GDM1 (cell line): ENCODE measurements at places on chromosomes 13 and 19.

- DNase-seq: no peak
Measured at GRCh38 chr13:103067751-103068555, 1.7 kb upstream of the SLC10A2 start.

DNA sequence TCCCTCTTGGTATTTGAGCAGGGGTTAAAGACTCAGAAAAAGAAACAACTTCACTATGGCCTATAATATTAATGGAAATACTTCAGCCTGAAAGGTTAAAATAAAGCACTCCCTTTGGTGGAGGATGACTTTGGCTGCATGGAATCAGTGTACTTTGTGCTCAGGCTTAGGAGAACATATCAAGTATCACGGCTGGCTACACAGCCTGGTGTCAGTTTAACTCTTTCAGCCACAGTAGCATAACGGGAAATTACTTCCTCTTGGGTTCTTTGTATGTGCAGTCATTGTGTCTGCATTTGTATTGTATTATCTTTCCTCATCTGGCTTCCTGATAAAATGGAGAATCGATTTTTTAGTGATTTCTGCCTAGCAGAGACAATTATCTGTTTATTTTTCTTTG lies 239.0 kb downstream of the GGACT start:
- DNase-seq: no peak

DNA sequence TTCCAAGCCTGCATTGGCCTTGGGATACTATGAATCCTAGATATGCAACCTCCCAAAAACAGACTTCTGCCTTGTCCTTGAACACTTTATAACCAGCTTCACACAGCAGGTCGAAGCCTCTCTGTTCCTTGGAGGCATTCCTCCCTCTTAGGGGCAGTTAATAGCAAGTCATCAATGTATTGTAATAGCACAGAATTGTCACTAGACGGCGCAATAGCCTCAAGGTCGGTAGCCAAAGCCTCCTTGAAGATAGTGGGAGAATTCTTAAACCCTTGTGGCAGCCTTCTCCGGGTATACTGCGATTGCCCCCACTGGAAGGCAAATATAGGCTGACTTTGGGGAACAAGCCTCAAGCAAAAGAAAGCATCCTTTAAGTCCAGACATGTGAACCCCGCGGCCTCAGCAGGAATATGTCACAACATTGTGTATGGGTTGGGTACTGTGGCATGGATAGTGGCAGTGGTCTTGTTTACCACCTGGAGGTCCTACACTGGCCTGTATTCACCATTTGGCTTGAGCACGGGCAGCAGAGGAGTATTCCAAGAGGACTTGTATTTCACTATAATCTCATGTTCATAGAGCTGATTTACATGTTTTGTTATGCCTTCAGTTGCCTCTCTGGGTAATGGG lies 61.1 kb downstream of the ZNF431 start:
- peak; percentile 31 for DNase-seq

- no peak for DNase-seq
Measured at GRCh38 chr19:27748551-27749152, 1464.3 kb downstream of the UQCRFS1 start.

DNA sequence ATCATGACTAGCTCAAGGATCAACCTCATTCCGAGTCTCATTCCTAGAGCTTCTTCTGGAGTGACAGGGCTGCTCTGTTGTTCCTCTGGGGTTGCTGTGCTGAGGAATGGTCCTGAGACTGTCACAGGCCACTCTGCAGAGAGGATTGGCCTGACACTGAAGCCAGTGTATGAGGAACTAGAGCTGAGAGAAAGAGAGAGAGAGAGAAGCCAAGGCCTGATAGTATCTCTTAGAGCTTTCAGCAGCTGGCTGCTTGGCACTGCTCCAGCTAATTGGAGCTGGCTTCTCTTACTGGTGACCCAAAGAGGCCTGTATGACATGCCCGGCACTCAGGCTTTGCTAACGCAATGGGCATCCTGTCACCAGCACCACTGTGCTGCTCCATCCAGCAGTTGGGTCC lies 73.4 kb upstream of the FLT1 start:
- DNase-seq: peak; percentile 2

- no peak for DNase-seq
Measured at GRCh38 chr19:7799640-7800355, 30.2 kb upstream of the EVI5L start.

- no peak for DNase-seq
Measured at GRCh38 chr13:94784066-94784465, 71.7 kb upstream of the SOX21 start.

DNA sequence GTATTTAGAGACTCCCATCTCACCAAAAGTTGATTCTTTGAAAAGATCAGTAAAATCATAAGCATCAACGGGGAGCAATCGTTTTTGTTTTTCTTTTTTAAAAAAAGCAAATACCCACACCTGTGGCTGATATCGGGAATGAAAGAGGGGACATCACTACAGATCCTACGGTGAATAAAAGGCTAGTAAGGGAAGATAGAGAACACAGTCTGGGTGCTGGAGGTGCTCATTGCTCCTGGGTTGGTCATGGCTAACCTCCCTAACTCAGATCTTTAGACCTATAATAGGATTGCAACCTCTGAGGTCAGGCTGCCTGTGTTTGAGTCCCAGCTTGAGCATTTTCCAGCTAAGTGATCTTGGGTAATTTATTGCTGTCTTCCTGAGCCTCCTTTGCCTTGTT lies 1.1 kb downstream of the EHD2 start:
- no peak for DNase-seq

DNA sequence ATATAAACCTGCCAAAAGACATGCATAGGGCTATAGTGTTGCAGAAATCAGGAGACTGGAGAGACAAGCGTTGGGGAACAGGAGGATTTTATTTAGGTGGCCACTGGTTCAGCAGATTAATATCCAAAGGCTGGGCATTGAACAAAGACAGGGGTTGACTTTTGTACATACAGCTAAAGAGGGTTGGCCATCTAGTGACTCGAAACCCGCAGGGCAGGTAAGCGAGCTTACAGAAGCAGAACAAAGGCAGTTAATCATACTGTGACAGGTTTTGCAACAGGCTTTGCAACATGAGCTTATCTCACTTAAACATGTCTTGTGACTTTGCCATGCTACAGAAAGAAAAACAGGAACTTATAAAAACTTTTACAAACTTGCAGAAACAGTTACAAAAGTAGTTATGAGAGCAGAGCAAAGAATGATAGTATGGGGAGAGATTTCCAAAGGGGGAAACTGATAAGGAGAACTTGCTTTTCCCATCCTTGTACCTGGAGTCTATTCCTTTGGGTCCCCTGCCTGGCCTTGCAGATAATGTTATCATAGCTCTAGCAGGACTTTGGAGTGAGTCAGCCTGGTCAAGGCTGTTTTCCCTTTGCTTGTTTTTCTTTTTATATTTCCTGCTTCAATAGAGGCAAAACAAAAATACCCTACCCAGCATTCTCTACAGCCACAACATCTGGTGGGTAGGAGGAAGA lies 234.2 kb downstream of the PCDH17 start:
- no peak for DNase-seq

- DNase-seq: no peak
Measured at GRCh38 chr13:33453936-33454335, 168.4 kb upstream of the STARD13 start.

- no peak for DNase-seq
Measured at GRCh38 chr19:19749908-19750841, 17.3 kb upstream of the ZNF14 start.

GRCh38 chr13:93709506-93710244 lies 483.1 kb downstream of the GPC6 start:
- DNase-seq: no peak

DNA sequence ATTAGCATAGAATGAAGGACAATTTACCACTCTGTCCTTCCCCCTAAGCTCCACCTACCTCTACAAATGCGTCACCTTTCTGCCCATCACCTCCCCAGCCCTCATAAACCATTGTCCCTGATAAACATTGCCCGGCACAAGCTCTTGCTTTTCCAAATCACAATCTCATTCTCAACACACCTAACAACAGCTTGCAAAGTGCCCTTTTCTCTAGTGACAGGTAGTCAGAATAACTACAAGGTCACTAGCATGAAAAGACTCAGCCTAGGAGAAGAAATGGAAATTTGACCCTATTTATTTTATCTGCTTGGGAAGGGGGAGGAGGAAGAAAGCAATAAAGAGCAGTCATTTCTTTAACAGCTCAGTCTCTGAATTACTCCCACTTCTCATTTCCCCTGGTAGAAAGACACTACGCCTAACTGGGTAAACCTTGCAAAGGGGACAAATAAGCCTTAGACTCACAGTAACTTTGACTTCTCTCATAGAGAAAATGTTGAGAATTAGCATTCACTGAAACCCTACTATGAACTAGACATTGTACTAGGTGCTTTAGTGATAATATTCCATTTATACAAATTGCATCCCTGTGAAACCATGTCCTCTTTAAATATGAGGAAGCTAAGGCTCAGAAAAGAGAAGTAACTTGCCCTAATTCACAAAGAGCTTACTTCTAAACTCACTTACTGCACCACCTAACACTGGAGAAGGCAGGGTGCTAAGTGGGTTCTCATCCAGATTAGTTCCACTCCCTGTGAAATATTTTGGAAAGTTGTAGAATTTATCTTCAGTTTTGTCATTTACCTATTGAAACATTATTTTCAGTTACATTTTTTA lies 116.2 kb upstream of the FNDC3A start:
- DNase-seq: peak; percentile 27

DNA sequence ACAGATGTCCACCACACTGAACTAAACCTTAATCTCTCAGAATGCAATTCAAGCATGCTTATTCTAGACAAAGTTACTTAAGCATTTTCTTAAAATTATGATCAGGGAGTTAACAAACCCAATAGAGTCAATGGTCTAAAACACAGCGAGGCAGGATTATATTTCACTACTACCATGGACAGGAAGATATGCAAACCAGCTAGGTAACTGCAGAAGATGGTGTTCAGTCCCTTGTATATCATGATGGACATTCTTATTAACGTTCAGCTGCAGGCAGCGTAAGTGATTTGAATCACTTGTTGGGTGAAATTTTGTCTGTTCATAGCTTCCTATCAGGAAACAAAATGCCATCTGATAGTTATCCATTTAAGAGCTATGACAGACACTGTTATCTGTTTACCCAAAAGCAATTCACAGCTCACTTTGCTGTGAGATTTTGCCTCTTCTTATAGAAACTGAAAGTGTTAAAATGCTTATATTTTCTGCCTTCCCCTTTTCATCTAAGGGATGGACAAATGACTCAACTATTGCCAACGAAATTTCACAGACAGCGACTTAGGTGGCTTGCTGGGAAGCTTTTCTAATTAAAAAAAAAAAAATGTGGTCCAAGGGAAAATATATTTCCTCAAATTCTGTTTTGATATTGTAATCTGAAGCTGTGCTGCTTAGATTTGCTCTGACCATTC lies 591.9 kb downstream of the DACH1 start:
- DNase-seq: no peak

- DNase-seq: no peak
Measured at GRCh38 chr19:15015946-15016542, 33.2 kb upstream of the CASP14 start.

DNA sequence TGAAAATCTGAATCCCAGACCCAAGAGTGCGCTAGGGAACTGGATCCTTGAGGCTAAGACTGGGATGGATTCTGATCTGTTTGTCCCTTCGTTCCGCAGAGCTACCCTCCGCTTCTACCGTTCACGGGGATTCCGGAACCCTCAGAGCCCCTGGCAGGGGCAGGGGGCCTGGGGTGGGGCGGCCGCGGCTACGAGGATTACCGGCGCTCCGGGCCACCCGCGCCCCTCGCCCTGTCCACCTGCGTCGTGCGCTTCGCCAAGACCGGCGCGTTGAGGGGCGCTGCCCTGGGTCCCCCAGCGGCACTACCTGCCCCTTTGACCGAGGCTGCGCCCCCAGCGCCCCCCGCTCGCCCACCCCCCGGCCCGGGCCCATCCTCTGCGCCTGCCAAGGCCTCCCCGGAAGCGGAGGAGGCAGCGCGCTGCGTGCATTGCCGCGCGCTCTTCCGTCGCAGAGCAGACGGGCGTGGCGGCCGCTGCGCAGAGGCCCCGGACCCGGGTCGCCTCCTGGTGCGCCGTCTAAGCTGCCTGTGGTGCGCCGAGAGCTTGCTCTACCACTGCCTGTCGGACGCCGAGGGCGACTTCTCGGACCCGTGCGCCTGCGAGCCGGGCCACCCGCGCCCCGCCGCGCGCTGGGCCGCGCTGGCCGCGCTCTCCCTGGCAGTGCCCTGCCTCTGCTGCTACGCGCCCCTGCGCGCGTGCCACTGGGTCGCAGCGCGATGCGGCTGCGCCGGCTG lies 7.1 kb downstream of the SPRED3 start:
- DNase-seq: no peak

DNA sequence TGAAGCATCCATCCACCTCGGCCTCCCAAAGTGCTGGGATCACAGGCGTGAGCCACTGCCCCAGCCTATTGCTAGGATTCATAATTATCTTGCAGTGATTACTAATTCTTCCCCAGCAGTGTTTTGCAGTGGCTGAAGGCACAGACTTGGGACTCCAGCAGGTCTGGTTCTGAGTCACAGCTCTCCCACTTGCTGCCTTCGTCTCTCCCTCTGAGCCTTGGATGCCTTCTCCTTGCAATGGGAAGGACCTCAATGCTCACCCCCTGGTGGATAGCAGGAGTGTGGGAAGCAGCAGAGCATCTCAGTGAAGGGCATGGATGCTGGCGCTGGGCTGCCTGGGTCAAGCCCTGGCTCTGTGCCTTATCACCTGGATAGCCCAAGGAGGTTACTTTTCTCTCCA lies 37.6 kb upstream of the SHKBP1 start:
- no peak for DNase-seq

DNA sequence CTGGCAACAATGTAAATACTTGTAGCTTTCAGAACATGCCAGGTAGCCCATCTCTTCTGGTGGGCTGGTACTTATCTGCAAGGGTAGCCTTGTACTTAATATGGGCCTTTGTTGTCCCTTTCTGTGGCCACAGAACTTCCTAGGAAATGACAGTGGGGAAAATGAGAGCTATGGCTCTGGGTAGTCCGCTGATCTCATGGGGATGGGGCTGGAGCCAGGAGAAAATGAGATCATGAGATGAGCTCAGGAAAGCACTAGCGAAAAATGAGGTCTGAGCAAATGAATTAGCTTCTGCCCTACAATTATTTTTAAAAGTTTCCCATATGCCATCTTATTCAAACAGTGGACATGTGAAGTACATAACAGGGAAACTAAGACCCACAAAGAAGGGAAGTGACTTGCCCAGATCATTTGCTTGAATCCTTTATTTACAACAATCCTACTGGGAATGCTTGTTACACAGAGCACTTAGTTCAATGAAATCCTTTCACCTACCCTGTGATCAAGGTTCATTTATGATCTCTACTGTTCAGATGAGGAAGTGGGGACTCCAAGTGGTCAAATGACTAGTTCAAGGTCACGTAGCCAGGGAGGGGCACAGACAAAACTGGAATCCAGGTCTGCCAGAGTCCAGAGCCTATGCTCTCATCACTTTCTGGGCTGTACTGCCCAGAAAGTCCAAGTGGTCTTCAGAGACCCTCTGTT lies 87.1 kb downstream of the PTPRS start:
- no peak for DNase-seq

DNA sequence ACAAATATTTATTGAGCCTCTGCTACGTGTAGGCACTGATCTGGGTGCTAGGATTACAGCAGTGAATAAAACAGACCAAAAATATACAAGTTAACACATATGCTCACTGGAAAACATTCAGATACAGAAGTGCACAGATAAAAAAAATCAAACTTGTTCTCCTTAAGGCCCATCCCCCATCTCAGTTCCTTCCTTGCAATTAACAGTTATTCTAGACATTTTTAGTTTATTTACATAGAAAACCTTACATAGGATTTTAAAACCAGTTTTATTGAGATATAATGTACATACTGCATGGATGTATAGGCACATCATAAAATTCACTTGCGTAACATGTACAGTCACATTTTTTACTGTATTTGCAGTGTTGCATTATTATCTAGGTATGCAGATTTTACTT lies 36.5 kb upstream of the HMGB1 start:
- no peak for DNase-seq

GRCh38 chr19:2416321-2417097 lies 10.9 kb downstream of the TIMM13 start:
- DNase-seq: no peak

GRCh38 chr13:113939129-113939943 lies 34.5 kb downstream of the C13orf46 start:
- DNase-seq: no peak
